ENCODE measurements at places on chromosomes 16 and 17.

DNA sequence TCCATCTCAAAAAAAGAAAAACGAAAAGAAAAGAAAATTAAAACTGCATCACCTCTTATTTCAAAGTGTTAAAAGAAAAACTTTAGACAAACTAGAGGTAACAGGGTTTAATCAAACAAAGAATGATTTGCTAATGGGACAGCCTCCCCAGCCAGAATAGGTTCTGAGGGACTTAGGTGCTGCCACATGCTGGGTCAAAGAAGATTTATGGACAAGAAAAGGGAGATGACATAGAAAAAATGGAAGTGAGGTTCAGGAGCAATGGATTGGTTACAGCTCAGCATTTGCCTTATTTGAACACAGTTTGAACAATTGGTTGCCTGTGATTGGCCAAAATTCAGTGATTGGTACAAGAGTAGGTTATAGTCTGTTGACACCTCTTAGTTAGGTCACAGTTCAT, 21.1 kb downstream of the TMC5 start:
- DNase-seq: no peak

- no peak for DNase-seq
Measured at GRCh38 chr16:75289189-75289588, 37.8 kb upstream of the BCAR1 start.

GRCh38 chr16:27464626-27465482, 62.9 kb downstream of the IL21R start:
- no peak for DNase-seq

GRCh38 chr17:49035470-49036269, 38.5 kb downstream of the IGF2BP1 start:
- peak; percentile 54 for DNase-seq

Measured in left cardiac atrium (tissue), 4 donors.